Sciatic nerve (tissue), 2 donors: ENCODE measurements at places on chromosomes 2 and 18. TPM values are rescaled to one million over a fixed set of nuclear protein-coding genes. Genes with fewer than 3 reads are reported as not detected.

Gene CGREF1
- 4.1 TPM for total RNA-seq

Gene ALPI
- not detected for total RNA-seq

Gene SIX2
- 3.6 TPM for total RNA-seq

Gene HOXD12
- not detected for total RNA-seq

Gene FAP
- total RNA-seq = 10.4 TPM

Gene ADRA2B
- 3.2 TPM for total RNA-seq

Gene UBXN4
- total RNA-seq = 122 TPM

Gene EMX1
- not detected for total RNA-seq
